ENCODE measurements at places on chromosomes 1 and 21. TPM values are rescaled to one million over a fixed set of nuclear protein-coding genes. Genes with fewer than 3 reads are reported as not detected.

Gene LIN28A
- not detected for total RNA-seq

Gene DENND4B
- total RNA-seq: 4.3 TPM

Gene S100A16
- total RNA-seq: 25.1 TPM

Gene SH2D5
- 0.56 TPM for total RNA-seq

Gene S100A5
- total RNA-seq: not detected
